ENCODE measurements at places on chromosomes 3 and 15.

- no peak for DNase-seq
These were observed 50.6 kb downstream of the GADL1 start for GRCh38 chr3:30843877-30844276.

DNA sequence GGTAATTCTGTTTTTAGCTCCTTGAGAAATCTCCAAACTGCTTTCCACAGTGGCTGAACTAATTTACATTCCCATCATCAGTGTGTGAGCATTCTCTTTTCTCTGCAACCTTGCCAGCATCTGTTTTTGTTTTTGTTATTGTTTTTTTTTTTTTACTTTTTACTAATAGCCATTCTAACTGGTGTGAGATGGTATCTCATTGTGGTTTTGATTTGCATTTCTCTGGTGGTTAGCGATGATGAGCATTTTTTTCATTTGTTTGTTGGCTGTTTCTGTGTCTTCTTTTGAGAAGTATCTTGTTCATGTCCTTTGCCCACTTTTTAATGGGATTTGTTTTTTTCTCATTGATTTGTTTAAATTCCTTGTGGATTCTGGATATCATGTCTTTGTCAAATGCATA lies 129.7 kb upstream of the ABHD17C start:
- no peak for DNase-seq

DNA sequence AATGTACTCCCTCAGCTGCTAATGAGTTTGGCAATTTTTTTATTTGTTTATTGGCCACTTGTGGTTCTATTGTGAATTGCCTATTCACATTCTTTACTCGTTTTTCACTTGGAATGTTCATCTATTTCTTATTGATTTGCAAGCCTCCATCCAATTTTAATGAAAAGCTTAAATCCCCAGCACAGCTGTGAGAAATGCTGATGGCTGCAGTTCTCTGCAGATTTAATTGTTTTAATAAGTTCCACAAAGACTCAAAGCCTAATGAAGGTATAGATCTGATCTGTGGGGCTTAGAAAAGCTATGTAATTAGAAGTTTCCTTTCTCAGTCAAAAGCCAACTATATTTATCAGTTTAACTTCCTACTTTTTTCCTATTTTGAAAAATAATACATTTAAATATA lies 41.5 kb downstream of the LYZL4 start:
- no peak for DNase-seq

DNA sequence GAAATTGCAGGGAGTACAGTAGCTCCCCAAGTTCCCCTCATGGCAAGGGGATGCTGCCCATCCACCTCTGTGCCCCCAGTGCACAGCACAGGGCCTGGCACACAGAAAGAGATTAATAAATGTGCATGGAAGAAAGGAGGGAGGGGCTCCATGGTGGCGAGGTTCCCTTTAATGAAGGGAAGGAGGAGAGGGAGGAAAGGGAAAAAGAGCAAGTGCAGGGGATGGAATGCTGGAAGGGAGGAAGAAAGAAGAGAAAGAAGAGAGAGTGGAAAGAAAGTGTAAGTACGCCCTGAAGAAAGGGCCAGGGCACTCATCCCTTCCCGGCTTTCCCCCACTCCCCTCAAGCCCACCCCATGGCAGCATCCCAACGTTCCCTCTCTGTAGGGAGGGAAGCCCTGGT lies 1.5 kb upstream of the VIPR1 start:
- no peak for DNase-seq

DNA sequence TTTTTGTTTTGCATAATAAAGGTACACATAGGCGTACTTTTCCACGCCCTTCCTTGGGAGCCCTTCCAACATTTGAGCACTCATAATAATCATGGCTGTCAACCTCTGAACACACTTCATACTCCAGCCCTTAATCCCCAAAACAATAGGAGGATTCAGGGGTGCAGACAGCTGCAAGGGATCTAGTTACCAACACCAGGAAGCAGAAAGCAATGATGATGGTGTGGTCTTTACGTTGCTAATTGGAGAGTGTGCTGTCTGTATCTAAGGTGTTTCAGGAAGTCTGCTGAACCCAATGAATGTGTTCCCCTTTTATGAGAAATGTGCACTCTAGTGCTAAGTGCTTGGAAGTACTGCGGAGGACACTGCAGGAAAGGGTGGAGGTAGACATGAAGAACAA lies 60.3 kb upstream of the PDZRN3 start:
- DNase-seq, result no peak

- DNase-seq, result peak; percentile 62
These were observed 1.4 kb upstream of the STRA6 start for GRCh38 chr15:74203914-74204431.

DNA sequence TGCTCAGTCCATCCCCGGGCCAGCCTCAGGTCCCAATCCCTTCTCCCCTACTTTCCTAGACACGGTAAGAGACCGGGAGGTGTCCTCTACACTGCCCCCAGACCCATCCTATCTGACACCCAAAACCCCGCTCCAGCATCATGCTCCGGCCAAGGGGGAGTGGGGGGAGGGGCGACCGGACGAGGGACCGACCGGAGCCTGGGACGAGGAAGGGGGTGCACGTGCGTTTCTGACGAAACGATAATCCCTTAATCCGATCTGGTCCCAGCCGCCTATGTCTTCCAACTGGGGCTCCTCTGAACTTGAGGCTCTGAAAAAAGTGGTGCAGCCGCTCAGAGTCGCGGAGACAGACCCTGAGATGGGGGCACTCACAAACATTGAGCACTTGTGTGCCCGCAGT lies 494 bp downstream of the CPLX3 start:
- no peak for DNase-seq

Measured in Caki2 (cell line).